Epithelial cell of prostate (primary cell): ENCODE measurements at places on chromosomes 5 and 9.

GRCh38 chr5:113169720-113170119 lies 193.1 kb downstream of the DCP2 start:
- no peak for DNase-seq

- DNase-seq = no peak
Observed at GRCh38 chr9:35277171-35277520, 115.3 kb downstream of the UNC13B start.

DNA sequence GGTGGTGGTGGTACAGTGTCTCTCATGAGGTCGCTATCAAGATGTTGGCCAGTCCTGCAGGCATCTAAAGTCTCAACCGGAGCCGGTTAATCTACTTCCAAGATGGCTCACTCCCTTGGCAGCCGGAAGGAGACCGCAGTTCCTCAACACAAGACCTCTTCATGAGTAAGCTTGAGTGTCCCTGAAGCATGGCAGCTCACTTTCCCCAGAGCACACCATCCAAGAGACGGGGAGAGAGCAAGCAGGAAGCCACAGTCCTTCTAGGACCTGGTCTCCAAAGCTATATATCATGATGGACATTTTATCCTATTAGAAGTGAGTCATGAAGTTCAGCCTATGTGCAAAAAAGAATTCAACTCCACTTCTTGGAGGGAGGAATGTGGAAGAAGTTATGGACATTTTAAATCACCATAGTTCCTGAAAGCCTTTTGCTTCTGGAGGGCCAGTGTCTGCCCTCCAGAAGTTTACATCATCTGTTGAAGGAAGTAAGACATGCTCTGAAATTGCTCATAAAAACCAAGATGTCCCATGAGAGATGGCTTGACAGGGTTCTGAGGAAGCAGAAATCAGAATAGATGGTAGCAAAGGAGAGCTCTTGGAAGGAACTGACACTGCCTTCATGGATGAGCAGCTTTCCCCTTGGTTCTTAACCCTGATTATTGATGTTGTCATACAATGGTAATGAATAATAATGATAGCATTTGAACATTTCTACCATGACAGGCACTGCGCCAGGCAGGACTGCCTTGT lies 21.3 kb downstream of the GALNT10 start:
- DNase-seq = no peak

GRCh38 chr9:118529210-118529609 lies 825.0 kb downstream of the TLR4 start:
- DNase-seq = no peak

DNA sequence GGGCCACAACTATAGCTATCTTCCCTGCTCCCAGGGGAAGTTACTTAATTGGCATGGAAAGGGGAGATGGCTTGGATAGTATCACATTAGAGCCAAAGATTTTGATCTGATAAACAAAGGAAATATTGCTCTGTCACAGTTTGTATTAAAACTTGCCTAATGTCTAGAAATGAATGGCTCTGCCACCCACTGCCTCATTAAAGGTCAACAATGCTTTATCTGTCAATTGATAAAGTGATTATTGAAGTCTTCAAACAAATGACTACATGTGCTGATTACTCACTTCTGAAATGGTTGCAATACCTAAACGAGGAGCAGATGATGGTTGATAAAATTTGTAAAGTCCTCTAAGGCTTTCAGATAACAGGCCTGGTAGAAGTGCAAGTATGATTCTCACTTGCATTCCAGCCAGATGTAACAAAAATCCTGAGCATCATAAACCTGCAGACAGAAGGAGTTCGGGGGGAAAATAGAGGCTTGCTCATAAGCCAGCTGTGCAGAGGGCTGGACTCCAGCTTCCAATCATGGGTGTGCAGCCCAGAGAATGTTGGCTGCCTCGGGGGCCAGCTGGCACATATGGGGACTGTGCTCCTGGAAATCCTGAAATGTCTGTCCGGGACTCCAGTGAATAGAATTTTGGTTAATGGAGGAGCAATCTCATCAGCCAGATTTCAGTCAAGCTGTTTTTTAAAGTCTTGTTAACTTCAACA lies 200.5 kb upstream of the SLC27A6 start:
- DNase-seq = no peak

DNA sequence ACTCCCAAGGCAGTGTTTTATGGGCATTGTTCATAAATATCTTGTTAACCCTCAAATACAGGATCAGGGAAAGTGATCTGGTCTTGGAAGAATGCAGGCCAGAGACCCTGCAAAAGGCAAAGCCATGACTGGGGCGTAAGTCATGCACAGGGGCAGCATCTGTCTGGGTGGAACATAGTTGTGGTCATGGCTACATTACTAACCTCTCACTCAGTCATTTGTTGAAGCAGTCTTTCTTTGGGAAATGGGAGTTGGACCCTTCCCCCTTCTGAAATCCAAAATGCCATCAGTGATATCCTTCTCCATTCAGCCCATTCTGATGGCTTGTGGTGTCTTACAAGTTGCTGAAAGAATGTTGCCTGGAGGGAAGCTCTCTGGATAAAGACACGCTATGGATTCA lies 68.1 kb downstream of the GDNF start:
- peak; percentile 50 for DNase-seq

DNA sequence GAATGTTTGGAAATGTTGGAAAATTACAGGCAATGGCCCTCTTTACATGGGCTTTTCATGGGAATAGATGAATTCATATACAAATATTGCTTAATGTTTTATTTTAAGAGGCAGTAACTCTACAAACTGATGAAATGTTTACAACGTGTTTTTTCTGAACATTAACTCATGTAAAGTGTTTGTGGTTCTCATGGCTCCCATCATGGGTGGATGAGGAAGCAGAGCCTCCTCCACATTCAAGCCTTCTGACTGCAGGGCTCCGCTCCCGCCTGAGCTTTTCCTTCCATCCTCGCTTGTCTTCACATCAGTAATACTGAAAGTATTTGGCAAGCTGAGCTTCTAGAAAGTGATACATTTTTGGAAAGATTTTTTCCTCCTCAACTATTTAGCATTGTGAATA lies 204.2 kb downstream of the ARHGAP26 start:
- DNase-seq = no peak

DNA sequence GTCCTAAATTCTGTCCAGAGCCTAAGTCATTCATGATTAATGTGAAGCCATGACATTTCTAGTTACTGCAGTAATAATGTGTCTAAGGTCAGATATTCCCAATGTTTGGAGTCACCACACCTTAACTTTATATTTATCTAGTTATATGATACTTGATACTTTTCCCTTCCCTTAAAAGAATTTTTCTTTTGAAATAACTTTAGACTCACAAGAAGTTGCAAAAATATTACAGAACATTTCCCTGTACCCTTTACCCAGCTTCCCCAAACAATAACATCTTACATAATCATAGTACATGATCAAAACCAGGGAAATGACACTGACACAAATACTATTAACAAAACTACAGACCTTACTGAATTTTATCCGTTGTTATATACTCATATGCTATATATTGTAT lies 150.0 kb upstream of the GNA14 start:
- DNase-seq = no peak

GRCh38 chr5:63262185-63262981 lies 683.8 kb downstream of the LRRC70 start:
- peak; percentile 12 for DNase-seq

DNA sequence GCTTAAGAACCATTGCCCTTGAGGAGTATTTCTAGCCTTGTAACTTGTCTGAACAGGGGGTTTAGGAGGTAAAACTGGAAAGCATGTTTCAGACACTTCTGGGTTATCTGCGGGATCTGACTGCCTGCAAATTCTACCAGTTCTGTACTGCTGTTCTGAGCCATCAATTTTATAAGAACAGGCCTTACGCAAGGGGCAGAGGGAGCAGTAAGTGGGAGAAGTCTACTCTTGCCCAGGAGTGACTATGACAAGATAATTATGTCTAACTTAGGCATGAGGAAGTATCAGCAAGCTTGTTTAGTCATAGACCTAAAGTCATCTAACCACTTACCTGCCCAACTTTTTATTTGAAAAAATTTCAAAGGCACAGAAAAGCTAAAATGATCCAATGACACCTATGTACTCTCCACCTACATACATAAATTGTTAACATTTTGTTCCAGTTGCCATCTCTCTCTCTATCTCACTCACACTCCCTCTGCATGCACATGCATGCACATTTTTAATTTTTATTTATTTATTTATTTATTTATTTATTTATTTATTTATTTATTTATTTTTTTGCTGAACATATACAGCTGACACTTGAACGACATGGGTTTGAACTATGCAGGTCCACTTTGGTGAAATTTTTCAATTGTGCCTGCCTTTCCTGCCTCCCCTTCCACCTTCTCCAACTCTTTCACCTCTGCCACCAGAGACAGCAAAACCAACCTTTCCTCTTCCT lies 18.4 kb upstream of the DEPDC1B start:
- DNase-seq = peak; percentile 90

- no peak for DNase-seq
Observed at GRCh38 chr9:129626625-129627284, 792 bp downstream of the NTMT1 start.

DNA sequence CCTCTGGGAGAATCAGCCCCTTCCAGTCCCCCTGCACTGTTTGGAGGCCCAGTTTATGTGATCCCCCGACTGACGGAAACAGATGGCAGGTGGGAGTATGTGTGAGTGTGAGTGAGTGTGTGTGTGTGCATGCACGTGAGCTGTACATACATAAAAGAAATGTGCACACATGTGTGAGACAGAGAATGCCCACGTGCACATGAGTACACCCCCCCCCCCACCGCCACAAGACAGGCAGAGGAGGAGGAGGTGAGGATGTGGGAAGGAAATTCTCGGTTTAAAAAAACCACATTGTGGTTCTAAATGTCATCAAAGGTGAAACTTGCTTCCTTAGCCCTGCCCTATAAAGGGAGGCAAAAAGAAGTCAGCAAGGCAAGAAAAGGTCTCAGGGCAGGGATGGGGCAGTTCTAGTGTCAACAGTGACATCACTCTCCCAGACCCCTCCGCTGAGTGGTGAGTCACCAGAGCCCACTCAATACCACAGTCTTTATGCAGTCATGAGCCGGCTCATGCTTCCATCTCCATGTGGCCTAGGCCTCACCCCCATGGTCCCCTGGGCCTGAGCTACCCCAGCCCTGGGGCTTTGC lies 79.2 kb upstream of the HSPA9 start:
- DNase-seq = no peak

GRCh38 chr5:107621089-107621488 lies 49.6 kb downstream of the EFNA5 start:
- DNase-seq = no peak

DNA sequence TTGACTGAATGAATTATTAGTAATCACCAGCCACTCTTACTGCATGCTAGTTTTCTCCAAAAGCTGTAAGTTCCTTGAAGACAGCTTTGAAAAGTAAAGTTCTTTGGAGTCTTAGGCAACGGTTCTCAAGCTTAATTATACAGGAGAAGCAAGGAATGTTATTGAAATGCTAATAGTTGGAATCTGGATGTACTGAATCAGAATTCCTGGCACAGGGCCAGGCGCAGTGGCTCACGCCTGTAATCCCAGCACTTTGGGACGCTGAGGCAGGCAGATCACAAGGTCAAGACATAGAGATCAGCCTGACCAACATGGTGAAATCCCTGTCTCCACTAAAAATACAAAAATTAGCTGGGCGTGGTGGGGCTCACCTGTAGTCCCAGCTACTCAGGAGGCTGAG lies 33.4 kb downstream of the GRIA1 start:
- no peak for DNase-seq

DNA sequence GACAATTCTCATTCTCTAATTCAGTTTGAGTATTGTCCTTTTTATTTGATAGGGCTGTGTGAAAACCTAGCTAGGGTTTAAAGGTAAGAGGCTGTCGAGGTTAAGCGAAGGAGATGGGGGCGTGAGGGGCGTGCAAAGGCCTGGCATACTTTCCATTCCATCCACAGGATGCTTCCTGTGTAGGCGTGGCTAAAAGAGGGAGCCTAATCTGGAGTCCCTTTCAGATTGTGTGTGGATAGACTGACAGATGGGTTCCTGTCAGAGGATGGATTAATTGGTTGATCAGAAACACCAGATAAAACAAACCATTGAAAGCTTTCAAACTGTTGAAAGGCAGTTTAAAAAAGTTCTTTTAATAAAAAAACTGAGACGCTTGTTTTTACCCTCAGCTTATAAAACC lies 1.1 kb upstream of the ELL2 start:
- no peak for DNase-seq

DNA sequence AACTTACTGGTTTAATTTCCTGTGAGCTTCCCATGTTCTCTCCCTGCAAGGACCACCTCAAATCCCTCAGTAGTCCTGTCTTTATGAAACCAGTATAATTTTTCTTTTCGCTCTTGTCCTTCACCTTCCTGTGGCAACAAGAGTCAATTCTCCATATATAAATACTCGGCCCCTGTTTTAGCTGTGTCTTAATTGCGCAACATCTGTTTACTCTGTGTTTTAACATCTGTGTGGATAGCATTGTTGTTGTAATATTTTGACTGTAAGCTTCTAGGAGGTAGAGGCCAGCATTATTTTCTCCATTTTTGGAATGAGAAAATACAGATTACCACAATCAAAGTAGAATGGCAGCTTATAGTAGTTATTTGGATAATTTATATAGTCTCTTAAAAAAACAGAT lies 30.2 kb upstream of the CDKN2B start:
- no peak for DNase-seq

DNA sequence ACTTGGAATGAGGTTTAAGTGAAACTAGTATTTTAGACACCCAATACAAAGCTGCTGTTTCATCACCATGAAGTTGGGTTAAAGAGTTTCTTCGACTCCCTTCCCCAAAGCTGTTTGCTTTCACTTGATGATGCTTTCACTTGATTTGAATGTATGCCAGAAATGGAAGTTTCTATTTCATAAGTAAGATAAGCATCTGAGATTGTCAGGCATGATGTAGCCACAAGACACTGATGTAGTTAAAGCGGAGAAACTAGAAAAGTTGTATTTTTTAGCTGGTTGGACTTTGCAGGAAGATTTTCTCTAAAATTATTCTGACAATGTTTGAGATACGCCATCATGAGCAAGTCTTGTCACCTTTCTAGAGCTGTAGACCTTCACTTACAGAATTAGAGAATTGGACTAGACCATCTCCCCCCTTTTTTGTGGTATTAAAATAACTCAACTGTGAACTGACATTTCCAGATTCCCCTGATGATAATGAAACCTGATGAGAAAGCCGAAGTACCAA lies 20.0 kb downstream of the MOCS2 start:
- no peak for DNase-seq

DNA sequence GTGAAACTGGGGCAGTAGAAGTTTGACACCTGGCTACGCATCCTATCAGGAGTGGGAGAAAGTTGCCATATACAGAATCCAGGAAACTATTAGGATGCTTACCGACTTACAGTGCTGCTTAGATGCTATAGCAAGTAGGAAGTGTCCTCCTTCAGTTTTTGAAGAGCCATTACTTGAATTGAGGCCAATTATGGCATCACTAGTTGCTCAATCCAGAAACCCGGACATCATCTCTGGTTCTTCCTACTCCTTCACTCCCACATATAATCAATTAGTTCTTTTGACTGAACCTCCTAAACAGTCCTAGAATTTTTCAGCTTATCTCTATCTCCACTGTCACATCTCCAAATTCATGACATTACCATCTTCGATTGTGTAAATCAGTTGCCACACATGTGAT lies 41.8 kb upstream of the UGCG start:
- DNase-seq = no peak
